ENCODE measurements at places on chromosomes 1 and 21.
A peak's percentile ranks its signal among the peaks of the same experiment; 100 is the strongest.

DNA sequence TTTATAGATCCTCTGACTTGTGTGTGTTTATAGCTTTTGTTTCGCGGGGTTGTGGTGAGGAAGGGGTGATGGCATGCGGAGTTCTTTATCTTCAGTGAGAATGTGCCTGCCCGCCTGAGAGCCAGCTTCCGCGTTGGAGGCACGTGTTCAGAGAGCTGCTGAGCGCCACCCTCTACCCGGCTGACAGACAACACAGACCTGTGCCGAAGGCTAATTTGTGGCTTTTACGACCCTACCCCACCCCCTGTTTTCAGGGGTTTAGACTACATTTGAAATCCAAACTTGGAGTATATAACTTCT, 14.4 kb upstream of the CD101 start:
- DNase-seq, result no peak

- no peak for DNase-seq
Measured at GRCh38 chr21:46158666-46159300, 3.4 kb upstream of the FTCD start.

DNA sequence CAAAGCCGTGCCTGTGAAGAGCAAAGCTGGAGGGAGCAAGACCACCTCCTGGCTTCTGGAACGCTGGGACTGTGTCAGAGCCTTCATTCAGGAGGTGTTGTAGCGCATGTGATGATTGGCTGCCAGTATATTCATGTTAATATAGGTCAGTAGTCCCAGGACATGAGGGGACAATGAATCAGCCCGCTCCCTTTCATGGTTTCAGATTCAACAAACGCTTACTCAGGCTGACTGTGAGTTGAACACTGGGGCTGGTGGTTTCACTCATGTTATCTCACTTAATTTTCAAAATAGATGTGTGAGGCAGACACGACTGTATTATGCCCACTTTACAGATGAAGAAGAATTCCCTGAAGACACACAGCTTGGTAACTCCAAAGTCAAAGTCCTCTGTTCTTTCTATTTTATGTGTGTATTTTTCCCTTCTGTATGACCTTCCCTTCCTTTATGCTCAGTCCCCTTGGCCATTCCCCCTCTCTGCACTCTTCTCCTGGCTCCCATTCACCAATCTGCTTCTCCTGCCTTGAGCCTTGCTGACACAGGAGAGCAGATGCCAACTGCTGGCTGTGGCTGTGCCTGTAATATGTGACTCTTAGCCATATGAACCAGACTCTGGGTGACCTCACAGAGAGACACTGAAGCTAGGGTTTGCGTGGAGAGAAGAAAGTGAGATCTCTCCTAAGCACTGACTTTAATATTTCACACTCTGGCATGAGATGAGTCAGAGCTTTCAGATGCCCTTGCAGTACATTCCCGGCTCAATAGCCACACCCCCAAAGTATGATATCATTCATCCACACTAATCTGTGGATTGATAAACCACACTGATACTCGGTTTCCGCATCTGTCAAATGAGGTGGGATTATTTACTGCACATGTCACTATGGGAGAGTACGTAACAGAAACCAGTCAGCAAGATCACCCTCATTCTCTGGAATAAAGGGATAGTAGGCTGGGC, 31.4 kb upstream of the KIRREL1 start:
- DNase-seq, result no peak

- DNase-seq, result no peak
Measured at GRCh38 chr1:226786550-226786949, 47.5 kb upstream of the ITPKB start.

DNA sequence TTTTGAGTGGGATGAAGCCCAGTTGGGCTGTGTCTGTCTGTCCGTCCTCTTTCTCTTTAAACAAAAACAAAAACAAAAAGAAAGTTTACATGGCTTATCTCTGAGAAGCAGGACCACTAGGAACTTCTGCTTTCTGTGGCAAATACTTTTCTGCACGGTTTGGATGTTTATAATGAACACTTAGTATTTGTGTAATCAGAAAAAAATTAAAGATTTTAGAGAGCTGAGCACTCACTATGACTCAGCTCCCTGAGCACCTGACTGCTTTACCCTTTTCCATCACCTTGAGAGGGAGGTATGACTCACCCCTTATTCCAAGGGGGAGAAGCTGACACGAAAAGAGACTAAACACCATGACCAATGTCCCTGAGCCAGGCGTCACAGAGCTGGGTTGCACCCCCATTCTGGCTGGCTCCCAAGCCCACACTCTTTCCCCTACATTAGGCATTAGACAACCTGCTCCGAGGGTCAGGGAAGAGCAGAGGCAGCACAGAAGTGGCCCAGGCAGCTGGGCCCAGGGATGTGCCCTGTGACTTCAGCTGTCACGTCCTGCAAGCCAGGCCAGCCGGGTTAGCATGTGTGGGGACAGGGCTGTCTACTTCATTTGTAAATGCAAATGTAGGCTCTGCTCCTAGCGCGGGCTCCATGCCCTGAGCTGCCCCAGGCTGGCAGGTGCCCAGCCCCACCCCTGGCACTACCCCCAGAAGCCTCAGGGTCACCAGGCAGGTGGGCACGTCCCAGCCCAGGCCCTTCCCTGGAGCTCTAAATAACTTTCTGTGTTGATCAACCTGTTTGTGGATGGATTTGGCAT, 30.4 kb downstream of the RAP1GAP start:
- peak; percentile 45 for DNase-seq
